Activated CD4-positive, alpha-beta T cell treated with anti-CD3 and anti-CD28 coated beads, Interleukin-2, amount 50 U/mL, for 4 hours (primary cell): ENCODE measurements at places on chromosomes 1 and 21.

DNA sequence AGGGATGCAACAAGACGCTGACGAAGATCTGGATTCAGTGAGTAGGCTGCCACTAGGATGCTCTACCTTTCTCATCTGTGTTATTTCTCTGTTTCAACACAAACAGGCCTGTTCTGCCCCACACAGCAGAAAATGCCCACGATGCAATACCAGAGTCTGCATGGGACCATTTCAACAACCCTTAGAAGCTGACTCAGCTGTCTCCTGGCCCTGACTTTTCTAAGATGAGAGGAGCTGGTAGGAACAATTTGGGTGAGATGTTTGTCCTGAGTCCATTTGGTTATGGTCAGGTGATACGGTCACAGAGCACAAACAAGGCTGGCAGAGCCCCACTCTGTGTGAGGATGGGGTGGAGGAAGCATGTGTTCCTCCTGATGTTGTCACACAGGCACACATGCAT, 11.5 kb upstream of the SLC2A1 start:
- no peak for DNase-seq

- DNase-seq = no peak
These were observed 71.1 kb upstream of the F3 start for GRCh38 chr1:94612525-94613204.

DNA sequence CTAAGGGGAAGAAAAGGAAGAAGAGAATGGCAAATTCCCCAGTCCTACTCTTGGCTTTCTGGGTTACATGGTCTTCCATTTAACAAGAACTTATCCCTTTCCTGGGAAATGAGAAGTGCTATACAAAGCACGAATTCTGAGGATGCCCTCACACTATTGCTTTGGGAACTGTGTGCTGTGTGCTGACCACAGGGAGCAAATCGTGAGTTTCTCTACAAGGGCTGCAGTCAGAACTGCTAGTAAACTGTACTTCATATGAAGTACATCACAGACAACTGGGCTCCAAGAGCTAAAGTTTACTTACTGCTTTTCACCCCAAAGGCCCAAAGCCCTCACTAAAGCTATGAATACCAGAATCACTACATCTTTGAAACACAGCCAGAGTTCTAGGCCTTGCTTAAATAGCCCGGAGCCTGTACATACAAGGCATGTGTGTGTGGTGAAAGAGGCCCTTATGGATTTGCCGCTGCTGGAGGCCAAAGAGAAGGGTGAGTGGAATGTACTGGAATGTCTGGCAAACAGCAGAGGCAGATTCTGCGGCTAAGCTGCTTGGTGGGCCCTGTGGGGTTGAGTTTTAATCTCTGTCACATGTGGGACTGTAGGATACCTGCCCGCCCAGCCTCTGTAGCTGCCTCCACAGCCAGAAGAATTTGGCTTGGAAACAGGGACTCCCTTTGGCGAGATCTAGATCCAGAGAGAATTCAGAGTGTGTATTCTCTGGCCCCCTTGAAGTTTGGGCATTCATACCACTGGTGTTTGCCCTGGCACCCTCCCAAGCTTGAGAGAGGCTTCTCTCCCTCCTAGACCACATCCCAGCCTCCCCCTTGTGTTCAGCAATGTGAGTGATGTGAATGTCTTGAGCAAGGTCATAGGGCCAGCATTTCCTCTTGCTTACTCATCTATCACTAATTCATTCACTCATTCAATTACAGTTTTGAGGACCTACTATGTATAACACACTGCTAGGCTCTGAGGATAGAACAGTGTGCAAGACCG, 21.9 kb upstream of the TRIM67 start:
- DNase-seq = no peak

DNA sequence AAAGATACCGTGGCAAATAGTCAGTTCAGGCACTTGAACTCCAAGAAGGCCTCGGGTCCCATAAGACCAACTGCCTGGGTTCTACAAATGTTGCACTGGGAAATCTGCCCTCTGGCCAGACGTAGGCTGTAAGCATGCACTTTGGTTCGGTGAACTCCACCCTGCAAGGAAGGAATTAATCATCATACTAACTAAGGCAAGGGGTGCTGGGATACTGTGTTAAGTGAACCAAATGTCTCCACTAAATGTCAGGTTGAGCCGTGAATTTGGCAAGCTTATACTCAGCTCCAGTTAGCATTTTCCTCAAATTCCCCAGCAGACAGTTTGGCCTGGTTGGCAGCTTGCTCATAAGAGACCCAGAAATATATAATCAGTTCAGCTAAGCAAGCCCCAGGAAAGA, 385.9 kb downstream of the GPATCH2 start:
- DNase-seq = no peak

DNA sequence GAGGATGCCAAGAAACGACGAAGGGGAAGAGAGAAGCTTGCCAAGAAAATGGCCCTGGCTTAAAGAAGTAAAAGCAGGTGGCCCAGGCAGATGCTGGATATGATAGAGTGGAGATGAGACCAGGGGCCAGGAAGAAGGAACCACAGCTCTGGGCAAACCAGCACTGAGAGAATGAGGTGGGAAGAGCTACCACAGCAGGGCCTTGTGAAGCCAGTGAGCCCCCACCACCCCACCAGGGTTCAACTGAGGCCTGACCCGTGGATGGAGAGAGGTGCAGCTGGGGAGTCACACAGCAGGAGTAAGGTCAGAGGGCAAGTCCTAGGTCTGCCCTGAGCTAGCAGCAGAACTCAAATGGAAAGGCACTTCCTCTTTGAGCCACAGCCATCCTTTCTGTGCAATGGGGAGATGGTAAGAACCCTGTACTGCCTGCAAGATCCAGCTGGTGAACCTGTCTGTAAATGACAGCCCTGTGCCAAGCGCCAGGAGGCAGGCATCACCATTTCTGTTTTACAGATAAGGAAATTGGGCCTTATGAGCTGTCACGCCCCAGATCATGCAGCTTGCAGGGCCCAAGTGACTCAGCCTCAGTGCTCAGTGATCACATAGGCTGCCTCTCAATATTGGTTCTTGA, 8.5 kb downstream of the SH3BGRL3 start:
- DNase-seq = peak; percentile 73

DNA sequence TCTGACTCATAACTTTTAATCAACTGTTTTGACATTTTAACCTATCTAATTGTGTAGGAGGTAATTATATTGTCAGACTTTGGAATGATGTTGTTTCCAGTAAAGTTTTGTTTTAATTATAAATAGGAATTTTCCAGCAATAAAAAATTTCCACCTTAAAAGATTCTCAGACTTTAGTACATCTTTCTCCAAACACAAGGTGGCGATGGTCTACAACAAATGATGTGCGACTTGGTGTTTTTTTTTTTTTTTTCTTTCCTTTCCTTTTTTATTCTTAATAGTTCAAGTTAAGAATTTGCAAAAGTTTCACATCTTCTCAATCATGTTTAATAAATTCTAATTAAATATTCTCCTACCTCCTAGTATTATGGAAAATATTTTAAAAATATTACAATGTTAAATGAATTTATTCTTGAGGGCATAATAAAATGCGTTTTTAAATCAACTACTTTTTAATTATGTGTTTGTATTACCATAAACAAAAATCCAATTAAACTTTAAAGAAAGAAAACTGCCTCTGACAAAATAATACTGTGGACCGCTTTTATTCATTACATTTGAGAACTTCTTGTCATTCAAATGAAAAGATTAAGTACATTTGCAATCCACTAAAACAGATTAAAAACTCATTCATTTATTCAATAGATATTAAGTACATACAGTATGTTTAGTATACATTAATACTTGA, 4.4 kb upstream of the ADAMTS1 start:
- no peak for DNase-seq

DNA sequence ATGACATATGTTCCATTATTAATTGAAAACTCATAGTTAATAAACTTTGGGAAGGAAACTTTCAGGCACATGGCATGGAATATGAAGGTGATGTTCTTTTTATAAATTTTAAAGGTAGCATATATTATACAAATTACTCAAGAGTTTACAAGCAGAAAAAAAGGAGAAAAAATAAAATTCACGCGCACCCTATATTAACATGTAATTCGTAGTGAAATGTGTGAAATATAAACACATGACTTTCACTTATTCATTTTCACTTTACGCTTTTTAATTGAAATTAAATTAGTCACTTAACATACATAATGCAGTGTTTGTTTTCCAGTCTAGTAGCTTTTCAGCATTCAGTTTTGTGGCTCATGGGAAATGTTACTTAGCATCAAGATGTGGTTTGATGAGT, 27.4 kb upstream of the SCYL3 start:
- no peak for DNase-seq

- peak; percentile 60 for DNase-seq
These were observed 23.5 kb downstream of the LRRC8D start for GRCh38 chr1:89844241-89844807.

DNA sequence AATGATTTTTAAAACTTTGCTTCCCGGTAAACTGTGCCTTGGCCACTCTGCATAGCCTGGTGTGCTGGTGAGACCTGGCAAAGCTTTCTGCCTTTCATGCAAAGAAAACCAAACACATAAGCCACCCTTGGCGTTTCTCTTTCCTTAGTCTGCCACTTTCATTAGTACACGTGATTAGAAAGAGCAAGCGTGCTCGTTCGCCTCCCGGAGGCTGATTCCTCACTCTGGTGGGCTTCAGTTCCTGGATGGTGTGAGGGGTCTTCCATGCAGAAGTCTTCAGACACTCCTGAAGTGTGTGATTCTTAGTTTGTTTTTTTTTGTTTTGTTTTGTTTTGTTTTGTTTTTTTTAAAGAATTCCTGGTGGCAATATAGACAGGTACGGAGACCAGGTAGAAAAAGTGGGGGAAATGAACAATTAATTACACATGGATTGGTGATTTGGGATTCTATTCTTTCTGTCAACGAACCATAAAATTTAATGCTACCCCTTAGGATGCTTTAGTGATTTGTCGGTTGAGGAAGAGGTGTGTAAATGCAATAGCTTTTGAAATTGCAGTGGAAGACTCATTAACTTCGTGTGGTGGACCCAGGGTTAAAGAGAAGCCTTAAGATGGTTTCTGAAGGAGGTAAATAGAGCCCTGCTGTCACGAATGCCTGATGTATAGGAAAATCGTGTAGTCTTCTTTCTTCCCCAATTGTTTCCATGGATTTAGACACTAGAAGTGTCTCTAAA, 2.1 kb downstream of the GALNT2 start:
- no peak for DNase-seq

DNA sequence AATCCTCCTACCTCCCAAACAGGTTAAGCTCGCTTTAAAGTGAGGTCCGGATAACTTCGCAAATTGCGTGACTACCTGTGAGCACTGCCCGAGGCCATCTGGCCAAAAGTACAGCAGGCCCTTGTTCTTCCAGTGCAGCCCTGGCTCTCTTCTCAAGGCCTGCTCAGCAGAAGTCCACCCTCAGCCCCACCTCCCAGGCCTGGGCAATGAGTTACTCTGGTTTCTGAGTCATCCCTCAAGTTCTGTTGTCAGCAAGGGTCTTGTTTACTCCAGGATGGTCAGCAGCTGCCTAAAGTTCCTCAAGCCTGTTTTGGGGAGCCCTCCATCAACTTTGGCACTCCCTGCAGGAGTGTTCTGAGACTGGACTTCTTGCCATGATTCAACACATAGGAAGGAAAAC, 101.7 kb downstream of the BCAR3 start:
- DNase-seq = no peak

GRCh38 chr1:24228311-24228710, 41.2 kb upstream of the IFNLR1 start:
- DNase-seq = no peak

- DNase-seq = no peak
These were observed 20.3 kb upstream of the TNFRSF1B start for GRCh38 chr1:12146343-12147112.

- peak; percentile 23 for DNase-seq
These were observed 1.1 kb downstream of the AKT3 start for GRCh38 chr1:243848858-243849420.

GRCh38 chr21:32562915-32563314, 22.4 kb downstream of the TCP10L start:
- DNase-seq = no peak

DNA sequence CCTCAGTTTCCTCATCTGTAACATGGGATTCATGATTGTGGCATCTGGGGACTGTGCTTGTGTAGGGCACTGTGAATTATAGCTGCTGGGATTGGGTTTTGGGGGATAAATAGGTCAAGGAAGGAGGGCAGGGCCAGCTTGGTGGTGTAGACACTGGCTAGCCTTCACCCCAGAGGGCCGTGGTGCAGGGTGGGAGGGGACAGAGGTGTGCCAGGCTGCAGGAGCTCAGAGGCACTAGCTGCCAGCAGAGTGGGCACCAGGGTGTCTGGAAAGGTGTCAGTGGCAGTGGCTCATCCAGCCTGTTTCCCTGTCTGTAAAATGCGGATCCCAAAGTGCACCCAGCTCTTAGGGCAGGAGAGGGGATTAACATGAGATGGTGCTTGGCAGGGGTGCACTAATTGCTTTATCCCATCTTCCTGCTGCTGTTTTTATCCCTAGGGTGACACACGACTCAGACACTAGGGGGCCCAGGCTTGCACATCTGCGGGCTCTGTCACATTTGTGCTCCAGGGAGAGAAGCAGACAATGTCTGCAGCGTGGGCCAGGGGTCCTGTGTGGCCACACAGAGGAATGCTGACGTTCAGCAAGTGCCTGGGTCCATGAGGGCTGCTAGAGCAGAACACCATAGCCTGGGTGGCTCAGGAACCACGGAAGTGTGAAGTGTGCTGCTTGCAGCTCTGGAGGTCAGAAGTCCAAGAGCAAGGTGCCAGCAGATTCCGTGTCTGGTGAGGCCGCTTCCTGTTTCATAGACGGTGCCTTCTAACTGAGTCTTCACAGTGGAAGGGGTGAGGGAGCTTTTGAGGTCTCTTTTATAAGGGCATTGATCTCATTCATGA, 19.3 kb downstream of the OBSCN start:
- DNase-seq = no peak

DNA sequence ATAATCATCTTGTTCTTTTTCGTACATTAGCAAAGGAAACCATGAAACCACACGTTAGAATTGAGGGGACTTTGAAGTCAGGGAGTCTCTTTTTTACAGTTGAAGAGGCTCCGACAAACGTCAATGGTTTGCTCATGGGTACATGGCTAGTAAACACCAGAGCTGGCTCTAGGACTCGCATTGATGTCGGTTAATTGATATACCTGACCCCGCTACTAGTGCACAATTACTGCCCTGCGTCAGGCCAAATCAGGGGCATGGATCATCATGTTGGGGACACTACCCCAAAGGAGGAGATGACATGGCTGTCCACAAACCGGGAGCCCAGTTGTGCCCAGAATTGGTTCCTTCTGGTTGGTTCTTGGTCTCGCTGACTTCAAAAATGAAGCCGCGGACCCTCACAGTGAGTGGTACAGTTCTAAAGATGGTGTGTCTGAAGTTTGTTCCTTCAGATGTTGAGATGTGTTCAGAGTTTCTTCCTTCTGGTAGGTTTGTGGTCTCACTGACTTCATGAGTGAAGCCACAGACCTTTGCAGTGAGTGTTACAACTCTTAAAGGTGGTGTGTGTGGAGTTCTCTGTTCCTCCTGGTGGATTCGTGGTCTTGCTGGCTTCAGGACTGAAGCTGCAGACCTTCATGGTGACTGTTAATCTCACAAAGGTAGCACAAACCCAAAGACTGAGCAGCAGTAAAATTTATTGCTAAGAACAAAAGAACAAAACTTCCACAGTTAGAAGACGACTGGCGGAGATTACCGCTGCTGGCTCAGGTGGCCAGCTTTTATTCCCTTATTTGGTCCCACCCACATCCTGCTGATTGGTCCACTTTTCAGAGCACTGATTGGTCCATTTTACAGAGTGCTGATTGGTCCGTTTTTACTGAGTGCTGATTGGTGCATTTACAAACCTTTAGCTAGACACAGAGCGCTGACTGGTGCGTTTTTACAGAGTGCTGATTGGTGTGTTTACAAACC, 126.9 kb upstream of the ERRFI1 start:
- no peak for DNase-seq

GRCh38 chr1:206656936-206657335, 21.6 kb downstream of the DYRK3 start:
- DNase-seq = no peak
